Cardiac septum (tissue), 1 donor: ENCODE measurements at places on chromosomes 4 and X.

DNA sequence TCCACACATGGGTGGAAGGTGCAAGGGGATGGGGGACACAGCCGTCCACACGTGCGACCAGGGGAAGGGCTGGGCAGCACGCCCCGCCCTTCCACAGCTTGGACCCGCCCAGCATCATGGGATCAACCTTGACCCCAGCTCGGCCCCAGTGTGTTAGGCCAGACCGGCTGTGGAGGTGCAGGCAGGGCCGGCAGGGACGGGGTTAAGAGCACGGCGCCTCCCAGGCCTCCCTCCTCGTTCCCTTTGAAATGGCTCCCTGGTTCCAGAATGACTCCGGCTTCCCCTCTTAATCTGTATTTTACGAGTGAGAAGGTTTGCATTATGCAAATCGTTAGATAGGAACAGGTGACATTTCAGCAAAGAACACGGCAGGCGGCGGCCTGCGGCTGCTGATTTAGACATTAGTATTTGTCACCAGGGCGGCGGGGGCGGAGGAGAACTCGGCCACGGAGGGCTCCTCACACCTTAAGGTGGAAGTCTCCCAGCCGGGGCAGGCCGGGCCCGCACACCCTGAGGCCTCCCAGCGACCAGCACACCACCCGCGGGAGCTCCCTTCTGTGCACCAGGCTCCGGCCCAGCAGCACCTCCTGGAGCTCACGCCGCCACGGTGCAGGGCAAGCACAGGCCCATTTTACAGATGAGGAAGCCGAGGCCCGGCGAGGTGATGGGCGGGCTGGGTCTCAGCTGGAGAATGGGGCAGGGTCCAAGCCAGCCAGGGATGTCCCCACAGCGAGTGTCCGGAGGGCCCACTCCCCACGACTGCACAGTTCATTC lies 116.1 kb downstream of the FAM53A start:
- no peak for DNase-seq

- DNase-seq, result no peak
Observed at GRCh38 chr4:41257257-41257901, 651 bp downstream of the UCHL1 start.

DNA sequence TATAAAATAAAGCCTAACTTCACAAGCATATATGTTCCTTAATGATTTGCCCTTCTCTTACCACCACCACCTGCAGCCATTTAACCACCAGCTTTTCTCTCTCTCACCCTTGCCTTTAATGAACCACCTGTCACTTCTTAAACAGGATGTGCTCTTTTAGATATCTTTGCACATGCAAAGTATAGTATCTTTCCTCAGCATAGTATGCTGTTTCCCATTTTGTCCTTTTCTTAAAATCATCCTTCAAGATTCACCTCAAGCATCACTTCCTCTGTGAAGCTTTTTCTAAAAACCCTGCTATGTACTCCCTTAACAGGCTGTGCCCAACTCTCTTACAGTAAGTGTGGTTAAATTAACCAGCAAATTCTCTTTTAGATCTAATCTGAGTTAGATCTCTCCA lies 8.2 kb upstream of the CNOT6L start:
- DNase-seq, result no peak

GRCh38 chr4:107212565-107212964 lies 176.5 kb upstream of the DKK2 start:
- DNase-seq, result no peak

GRCh38 chr4:182556580-182556979 lies 313.4 kb downstream of the TENM3 start:
- no peak for DNase-seq

DNA sequence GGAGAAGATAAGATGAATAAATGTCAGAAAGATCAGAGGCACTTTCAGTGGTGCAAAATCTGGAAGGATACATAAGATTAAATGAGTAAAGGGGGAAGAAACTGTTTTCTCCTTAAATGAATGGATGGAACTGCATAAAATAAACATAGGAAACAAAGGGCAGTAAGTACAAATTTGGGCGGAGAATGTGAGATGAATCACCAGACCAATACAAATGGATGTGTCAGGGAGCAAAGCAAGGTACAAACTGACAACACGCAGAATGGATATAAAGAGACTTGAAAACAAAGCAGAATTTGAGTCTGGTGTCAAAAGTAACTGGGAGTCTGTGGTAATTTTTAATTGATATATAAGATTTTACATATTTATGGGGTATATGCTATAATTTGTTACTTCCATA lies 175.3 kb upstream of the PCDH18 start:
- no peak for DNase-seq

DNA sequence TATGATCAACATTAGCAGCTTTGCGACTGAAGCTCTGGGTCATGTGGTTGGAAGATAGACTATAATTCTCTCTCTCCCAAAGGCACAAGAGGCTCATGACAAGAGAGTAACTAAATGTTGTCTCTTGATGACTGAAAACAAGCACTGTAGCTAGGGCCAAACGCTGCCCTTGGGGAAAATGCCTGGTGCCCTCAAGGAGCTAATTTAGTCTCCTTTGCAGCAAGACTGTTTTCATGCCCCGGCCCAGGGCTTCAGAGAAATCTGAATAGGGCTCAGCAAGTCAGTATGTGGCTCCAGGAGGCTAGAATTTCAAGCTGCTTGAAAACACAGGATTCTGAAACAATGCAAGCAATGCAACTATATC lies 411.9 kb downstream of the GPAT3 start:
- DNase-seq, result no peak
